Sigmoid colon (tissue), 7 donors: ENCODE measurements at places on chromosomes 6 and 20. TPM values are rescaled to one million over a fixed set of nuclear protein-coding genes. Genes with fewer than 3 reads are reported as not detected.

DNA sequence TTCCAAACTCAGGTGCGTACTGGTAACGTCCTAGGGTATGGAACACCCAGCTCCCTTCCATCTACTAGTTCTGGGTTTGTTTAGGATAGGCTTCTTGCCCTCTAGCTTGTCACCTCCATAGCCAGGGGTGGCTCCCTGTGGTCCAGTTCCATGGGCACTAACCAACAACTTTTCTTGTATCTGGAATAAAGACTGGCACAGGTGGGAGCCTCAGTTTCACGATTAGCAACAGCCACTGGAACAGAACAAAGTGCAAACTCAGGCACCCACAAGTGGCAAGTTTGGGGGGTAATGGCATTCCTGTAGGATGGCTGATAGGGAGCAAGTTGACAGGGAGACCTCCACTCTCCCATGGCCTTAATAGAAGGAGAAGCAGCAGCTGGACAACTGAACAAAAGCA, 5.6 kb upstream of the APMAP start:
- H3K27me3 ChIP-seq: no peaks in the 10 kb centered on the region
- DNase-seq: peak; percentile 25
- H3K4me3 ChIP-seq: no peak overlapping the region
- no peaks in the 10 kb centered on the region for H3K36me3 ChIP-seq
- no peaks in the 10 kb centered on the region for H3K4me1 ChIP-seq

GRCh38 chr6:129100164-129100563, 217.2 kb downstream of the LAMA2 start:
- H3K27ac ChIP-seq: no peak overlapping the region
- no peaks in the 10 kb centered on the region for H3K36me3 ChIP-seq
- no peak for DNase-seq
- H3K4me1 ChIP-seq: no peaks in the 10 kb centered on the region
- no peak overlapping the region for H3K4me3 ChIP-seq

DNA sequence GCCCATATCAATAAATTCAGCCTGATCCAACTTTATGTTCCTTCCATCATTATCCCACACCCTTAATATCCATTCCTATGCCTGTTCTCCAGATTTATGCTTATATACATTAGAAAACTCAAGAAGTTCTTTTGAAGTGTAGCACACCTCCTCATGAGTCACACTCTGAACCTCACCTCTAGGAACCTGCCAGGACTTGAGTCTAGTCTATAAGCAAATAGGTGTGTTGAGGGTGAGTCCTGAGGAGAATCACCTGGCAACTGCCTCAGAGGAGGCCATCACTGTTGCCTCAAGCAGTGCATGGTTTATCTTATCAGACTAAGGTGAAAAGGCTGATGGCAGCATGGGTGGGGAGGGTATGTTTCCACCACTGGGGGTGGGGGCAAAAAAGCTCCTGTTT, 496.7 kb downstream of the C6orf118 start:
- H3K36me3 ChIP-seq: no peaks in the 10 kb centered on the region
- H3K27me3 ChIP-seq: no peaks in the 10 kb centered on the region
- no peaks in the 10 kb centered on the region for H3K4me1 ChIP-seq
- no peak overlapping the region for H3K27ac ChIP-seq
- H3K4me3 ChIP-seq: no peak overlapping the region

The ASIP gene
- 0.99 TPM for total RNA-seq

The NAA20 gene
- 44.6 TPM for total RNA-seq
